Stimulated activated CD4-positive, alpha-beta T cell treated with anti-CD3 and anti-CD28 coated beads, Interleukin-12 subunit alpha, Interleukin-12 subunit beta, amount 100 ng/mL, for 48 hours (primary cell): ENCODE measurements at places on chromosomes 4 and X.

DNA sequence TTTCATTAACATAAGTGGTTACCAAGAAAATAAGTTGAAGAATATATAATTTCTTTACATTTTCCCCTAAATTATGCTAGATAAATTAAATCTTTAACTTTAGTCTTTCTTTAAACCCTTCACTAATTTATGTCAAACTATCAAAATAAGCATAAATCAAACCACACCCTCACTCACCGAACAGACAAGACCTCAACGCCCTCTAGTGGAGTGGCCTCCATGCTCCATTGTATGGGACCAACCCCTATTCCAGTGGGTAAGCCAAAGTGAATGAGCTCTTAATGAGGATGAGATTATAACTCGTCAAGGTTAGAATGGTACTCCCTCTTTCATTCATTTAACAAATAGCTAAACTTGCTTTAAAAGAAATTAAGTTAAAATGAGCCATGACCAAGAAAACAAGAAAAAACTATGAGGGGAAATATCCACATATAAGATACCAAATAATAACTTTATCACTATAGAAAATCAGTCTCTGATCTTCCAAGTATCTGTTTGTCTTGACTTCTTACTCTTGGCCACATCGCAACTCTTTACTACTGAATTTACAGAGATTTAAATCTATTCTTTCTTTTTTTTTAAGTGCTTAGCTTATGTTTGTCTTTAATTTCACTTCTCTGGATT, 15.6 kb upstream of the BBS12 start:
- peak; percentile 87 for DNase-seq

GRCh38 chr4:96833831-96834230, 993.9 kb downstream of the PDHA2 start:
- no peak for DNase-seq

GRCh38 chr4:86554646-86555045, 39.5 kb upstream of the PTPN13 start:
- no peak for DNase-seq

- DNase-seq, result no peak
These were observed 86.2 kb upstream of the CBR4 start for GRCh38 chr4:169096221-169096620.

DNA sequence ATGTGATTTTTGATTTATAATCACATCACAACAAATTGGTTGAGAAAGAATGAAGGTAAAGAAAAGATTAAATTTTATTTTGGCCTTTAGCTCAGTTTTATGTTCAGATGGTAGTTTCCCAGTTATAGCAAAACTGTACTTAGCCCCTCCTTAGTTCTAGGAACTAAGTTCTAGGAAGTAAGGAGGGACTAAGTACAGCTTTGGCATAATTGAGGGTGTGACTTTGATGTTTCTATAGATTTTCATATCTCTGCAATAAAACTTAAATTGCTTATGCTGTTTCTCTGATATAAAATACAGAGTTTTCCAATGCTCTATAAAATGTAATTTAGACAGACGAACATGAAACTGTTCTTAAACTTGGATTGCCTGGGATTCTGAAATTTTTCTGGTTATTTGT, 46.6 kb upstream of the SLC4A4 start:
- DNase-seq, result no peak

DNA sequence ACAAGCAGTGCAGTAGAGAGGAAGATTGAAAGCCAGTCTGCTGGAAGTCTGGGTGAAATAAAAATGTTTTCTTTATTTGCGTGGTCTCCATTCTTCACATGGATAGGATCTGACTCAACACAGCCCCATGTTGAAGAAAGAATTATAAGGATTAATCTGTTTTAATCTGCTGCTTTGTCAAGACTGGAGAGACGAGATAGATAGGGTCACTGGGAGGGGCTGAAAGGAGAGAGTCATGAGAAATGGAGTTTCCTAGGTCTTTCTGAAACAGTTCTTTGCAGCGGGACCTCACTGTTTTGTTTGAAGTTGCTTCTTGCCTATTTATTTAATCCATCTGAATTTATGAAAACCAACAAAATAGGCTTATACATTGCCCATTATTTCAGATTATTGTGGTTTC, 32.4 kb upstream of the RHOH start:
- no peak for DNase-seq

- no peak for DNase-seq
These were observed 70.1 kb upstream of the CBR4 start for GRCh38 chr4:169079942-169080827.

DNA sequence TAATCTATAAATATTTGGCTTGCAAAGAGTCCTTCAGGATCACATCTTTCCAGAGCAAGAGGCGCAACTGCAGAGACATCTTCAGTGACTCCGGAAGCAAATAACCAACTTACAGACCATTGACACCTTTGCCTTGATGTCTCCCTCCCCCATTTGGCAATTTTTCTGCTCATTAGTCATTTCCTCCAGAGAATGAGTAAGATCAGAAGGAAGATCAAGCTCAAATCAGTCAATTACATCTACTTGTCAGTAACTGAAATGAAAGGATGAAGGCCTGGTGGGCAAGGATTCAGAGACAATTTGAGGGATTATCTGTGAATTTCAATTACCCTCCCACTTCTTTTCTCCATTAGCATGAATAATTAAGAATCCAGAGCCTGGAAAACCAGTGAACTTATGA, 665.6 kb upstream of the CPEB2 start:
- no peak for DNase-seq

GRCh38 chr4:178693816-178694215, 1251.6 kb upstream of the AGA start:
- DNase-seq, result no peak

DNA sequence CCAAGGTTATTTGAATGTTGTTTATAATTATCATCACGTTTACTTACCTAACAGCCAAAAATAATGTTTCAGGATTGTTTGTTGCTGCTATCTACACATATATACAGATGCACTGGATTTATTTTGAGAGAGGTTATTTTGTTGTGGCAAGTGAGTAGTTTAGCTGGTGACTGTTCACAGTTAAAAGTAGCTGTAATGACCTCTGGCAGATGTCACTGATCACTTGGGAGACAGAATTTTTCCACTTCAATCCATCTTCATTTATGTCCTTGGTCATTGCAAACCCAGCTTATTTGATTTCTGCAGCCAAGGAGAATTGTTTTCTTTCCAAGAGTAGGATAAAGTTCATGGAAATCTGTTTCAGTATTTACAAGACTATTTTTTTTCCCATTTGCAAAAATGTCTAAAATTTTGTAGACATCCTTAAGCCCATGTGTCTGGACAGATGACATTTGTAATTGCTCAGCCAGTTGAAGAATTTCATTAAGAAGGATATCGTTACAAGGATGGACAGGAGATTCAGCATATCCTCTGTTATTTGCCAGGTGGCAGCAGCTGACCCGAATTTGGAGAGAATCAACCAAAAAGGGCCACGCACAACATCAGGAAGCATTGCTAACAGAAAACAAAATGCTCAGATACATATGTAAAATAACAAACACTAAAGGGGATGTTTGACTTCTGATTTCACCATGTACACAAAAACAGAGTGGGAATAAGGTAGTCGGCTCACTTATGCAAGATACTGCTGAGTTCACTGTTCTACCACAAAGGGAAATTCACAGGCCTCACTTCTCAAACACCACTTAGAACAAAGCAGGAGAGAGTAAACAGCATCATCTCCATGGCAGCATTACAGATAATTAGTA, 64.5 kb downstream of the GPRIN3 start:
- no peak for DNase-seq

DNA sequence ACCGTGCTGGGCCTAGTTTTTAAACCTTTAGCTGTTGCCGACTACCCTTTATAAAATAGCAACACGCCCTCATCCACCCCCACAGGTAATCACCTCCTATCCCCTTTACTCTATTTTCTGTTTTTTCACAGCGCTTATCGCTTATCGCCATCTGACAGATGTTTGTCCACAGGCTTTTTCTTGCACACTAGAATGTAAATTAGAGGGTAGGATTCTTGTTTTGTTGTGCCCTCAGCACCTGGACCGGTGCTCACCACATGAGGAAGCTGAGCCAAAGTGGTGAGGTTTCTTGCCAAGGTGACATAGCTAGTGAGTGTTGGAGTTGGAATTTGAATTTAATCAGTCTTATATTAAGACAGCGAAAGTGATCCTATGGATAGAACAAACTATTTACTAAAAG, 2.9 kb upstream of the RBBP7 start:
- no peak for DNase-seq

DNA sequence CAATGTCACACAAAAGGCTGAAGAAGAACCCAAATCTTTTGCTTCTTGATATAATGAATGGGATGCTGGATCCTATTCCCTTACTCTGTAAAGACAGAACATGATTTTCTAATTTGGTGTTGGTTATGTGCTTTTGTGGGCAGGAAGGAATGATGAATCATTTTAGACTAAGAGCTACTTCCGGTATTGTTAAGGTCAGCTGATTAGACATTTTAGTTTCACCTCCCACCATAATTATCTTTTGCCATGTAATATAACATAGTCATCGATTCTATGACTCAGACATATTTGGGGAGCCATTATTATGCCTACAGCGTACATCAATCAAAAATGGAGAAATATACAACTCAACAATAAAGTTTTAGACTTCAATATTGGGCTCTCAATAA, 265.3 kb downstream of the ZNF674 start:
- no peak for DNase-seq

DNA sequence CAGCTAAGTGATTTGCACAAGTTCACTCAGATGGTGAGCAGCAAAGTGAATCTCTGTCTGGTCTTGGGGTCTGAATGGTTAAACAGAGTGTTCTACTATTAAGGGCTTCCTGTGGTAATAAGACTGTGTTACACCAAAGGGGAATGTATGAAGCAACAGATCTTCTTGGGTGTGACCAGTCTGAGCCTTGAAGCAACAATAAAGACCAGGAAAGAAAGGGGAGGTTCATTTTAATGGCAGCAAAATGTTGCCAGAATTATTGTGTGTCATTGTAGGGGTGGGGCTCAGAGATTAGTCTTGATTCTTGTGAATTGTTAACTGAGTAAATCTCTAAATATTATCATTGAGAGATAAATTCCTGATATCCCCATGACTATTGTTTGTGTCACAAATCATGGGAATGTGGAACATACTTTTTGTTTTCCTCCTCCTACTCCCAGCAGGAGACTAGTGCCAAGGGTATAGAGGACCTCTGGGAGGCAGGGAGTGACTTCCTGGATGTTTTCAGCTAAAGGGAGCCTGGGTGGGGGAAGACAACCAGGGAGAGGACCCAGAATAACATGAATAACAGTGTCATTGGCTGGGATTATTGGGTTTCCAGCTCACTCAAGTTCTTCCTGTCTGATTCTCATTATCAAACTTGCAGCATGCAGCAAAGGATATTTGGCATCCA, 141.4 kb upstream of the PAK3 start:
- no peak for DNase-seq

- DNase-seq, result peak; percentile 24
These were observed 22.6 kb downstream of the SLC25A4 start for GRCh38 chr4:185165605-185166063.

DNA sequence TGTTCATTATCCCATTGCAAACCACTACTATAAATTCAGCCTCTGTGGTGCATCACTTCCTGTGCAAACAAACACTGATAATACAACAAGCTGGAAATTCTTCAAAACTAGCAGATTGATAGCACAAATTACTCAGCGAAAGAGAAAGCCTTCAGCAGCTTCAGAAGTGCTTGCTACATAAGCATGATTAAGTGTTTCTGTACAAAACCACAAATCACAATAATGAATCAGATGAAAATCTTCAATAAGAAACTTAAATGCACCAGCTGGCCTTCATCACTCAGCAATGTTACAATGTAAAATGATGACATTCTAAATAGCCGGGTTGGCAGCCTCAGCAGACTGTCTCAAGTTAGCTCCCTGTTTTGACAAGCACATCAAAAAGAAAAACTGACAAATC, 262.2 kb downstream of the SPOCK3 start:
- no peak for DNase-seq

- DNase-seq, result no peak
These were observed 3.4 kb upstream of the RRAGB start for GRCh38 chrX:55714161-55714560.

- DNase-seq, result no peak
These were observed 54.6 kb upstream of the ATP8A1 start for GRCh38 chr4:42711496-42711895.

DNA sequence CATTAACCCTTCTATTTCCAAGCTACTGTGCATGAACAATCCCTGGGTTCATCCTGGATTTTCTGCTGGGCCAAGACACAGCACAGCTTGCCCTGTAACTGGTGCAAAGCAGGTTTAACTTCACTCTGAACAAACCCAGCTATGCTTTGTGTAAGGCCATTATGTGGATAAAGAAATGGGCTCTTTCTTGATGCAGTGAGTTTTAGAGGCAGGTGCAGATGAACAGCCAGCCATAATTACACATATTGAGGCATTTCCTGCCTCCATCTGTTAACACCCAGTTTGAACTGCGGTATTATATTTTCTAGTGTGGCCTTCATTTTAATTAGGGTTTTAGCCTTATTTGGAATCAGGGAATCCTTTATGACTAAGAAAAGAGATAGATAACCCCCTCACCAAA, 68.7 kb upstream of the ARX start:
- no peak for DNase-seq

DNA sequence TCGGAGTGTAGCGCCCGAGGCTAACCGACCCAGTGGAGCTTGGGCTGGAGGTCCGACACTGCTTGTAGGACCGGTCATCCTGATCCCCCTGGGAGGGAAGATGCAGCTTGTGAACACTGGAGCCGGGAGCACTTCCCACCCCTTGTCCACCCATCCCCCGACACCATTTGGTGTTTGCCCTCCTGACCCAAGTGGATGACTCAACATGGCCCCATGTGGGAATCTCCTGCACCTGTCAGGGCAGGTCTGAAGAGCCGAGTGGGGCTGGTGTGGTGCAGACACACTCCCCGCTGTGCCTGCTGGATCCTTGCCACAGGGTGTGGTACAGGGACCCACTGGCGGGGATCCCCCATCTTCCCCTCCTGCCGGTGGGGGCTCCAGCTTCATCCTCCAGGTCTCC, 90.0 kb upstream of the AFAP1 start:
- DNase-seq, result no peak

GRCh38 chrX:30577362-30577991, at the start of gene TASL:
Gene TASL (minus strand): TSS chrX:30577766. CDS start chrX:30560355, 17,411 bp downstream.
- peak; percentile 7 for DNase-seq

DNA sequence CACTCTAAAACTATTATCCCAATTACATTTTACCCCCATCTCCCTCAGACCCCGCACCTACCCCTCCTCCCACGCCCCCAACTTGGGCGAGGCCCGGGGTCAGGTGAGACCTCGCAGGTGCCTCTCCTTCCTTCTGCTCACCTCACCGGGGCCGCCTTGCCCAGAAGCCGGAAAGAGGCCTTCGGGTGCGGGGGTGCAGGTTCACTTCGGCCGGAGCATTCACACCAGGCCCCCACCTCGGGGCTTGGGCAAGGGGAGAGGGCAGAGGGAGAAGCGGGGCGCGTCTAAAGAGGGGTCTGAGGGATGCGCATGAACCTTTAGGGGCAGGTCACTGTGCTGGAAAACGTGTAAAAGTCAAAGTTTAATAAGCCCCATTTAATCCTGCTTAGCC, 427 bp downstream of the ZNF182 start:
- DNase-seq, result no peak

- DNase-seq, result no peak
These were observed 1.6 kb upstream of the ARMCX6 start for GRCh38 chrX:101619364-101619763.
